MV-4-11 (cell line): ENCODE measurements at places on chromosomes 5 and 9.

- no peak for DNase-seq
These were observed 59.7 kb downstream of the ERBIN start for GRCh38 chr5:65986050-65986451.

GRCh38 chr5:19615661-19616060 lies 372.3 kb downstream of the CDH18 start:
- no peak for DNase-seq

- no peak for DNase-seq
These were observed 360.3 kb downstream of the LRRC70 start for GRCh38 chr5:62938927-62939326.

- peak; percentile 61 for DNase-seq
These were observed 1.3 kb downstream of the MAP3K1 start for GRCh38 chr5:56816546-56817081.

GRCh38 chr5:67187006-67187715 lies 9.4 kb downstream of the CD180 start:
- DNase-seq, result peak; percentile 88
